ENCODE measurements at places on chromosomes 16 and 17. TPM values are rescaled to one million over a fixed set of nuclear protein-coding genes. Genes with fewer than 3 reads are reported as not detected.

DNA sequence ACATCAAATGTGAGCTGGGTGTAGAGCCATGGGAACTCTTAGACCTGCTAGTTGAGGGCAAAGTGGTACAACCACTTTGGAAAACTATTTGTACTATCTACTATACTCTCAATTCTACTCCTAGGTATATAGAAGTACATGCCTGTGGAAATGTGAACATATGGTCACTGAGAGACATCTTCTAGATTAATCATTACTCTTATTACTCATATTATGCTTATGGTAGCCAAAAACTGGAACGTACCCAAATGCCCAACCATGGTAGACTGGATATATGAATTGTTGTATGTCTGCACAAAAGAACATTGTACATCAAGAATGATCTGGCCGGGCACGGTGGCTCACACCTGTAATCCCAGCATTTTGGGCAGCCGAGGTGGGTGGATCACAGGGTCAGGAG lies 2.7 kb downstream of the WDR45B start:
- no peaks in the 10 kb centered on the region for H3K27me3 ChIP-seq
- H3K4me3 ChIP-seq: peak overlapping the region; percentile 26
- H3K4me1 ChIP-seq: peaks cover 27% of the 10 kb centered on the region

DNA sequence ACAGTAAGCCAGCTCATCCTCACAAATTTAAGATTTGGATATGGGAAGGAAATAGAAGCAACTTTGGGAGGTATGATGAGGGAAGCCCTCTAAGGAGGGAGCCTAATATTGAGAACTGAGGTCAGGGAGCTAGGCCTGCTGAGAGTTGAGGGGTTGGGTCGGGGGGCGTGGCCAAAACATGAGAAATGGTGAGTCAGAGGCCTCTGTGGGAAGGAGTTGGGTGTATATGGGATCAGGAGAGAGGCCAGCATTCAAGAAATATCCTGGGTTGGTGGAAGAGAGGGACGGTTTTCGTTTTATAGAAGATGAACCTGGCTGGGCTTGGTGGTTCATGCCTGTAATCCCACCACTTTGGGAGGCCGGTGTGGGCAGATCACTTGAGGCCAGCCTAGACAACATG lies 48.4 kb downstream of the CLEC16A start:
- no peak overlapping the region for H3K4me3 ChIP-seq
- H3K27me3 ChIP-seq: no peaks in the 10 kb centered on the region
- peak; percentile 74 for DNase-seq
- H3K4me1 ChIP-seq: peaks cover 70% of the 10 kb centered on the region
- peak overlapping the region; percentile 38 for H3K27ac ChIP-seq

DNA sequence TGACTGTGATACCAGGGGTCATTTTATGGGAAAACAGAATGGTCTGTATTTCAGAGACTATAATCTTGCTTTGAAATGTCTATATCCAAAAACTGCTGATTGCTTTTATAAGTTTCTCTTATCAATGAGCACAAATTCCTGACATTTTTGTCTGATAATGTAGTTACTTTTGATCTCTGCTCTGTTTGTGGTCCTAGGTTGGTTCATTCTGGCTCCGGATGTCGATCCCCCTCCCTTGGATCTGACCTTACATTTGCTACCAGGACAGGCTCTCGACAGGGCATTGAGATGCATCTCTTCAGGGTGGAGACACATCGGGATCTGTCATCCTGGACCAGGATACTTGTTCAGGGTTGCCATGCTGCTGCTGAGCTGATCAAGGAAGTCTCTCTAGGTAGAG lies 27.3 kb upstream of the VPS4A start:
- H3K4me3 ChIP-seq: no peak overlapping the region
- peaks cover 3% of the 10 kb centered on the region for H3K4me1 ChIP-seq
- H3K36me3 ChIP-seq: no peaks in the 10 kb centered on the region
- no peak overlapping the region for H3K27ac ChIP-seq
- no peaks in the 10 kb centered on the region for H3K27me3 ChIP-seq

DNA sequence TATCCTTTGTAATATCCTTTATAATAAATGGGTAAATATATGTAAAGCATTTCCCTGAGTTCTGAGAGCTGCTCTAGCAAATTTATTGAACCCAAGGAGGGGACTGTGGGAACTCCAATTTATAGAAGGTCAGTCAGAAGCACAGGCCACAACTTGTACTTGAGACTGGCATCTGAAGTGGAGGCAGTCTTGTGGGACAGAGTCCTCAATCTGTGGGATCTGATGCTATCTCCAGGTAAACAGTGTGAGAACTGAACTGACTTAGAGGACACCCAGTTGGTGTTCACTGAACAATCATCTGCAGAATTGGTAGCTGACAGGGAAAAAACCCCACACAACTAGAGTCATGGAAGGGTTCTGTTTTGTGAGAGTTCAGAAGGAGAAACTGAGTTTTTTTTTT lies 34.0 kb downstream of the AKAP10 start:
- DNase-seq: no peak
- H3K27me3 ChIP-seq: no peaks in the 10 kb centered on the region
- H3K4me3 ChIP-seq: no peak overlapping the region
- peaks cover 29% of the 10 kb centered on the region for H3K36me3 ChIP-seq

GRCh38 chr16:88804552-88805339 lies 1.2 kb downstream of the CDT1 start:
- H3K27me3 ChIP-seq: no peaks in the 10 kb centered on the region
- peak; percentile 63 for DNase-seq
- H3K4me1 ChIP-seq: peaks cover 36% of the 10 kb centered on the region
- peaks cover 49% of the 10 kb centered on the region for H3K36me3 ChIP-seq

- H3K36me3 ChIP-seq: no peaks in the 10 kb centered on the region
- H3K4me3 ChIP-seq: no peak overlapping the region
- no peak for DNase-seq
- H3K4me1 ChIP-seq: no peaks in the 10 kb centered on the region
- H3K27ac ChIP-seq: no peak overlapping the region
These were observed 71.6 kb upstream of the NUDT7 start for GRCh38 chr16:77650761-77651160.

ALOX12 gene
- not detected for total RNA-seq
